ENCODE measurements at places on chromosomes 7 and 10.
A peak's percentile ranks its signal among the peaks of the same experiment; 100 is the strongest.

DNA sequence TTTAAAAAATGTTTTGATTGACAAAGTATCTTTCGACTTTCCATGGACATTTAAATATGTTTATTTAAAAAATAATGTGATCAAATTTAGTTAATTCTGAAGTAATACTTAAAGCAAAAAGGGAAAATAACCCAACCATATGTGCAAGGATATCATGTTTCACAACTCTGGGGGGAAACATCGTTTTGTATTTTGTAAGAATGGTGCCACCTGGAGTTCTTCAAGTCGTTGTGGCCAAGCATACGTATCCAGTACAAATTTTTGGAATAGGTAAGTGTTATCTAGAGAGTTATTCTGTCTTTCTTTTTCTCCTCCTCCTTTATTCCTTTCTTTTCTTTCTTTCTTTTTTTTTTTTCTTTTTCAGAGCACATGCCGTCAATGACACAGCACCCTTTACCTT lies 176.2 kb upstream of the CSTF2T start:
- DNase-seq, result no peak

GRCh38 chr7:40782836-40783235 lies 648.0 kb downstream of the SUGCT start:
- no peak for DNase-seq

DNA sequence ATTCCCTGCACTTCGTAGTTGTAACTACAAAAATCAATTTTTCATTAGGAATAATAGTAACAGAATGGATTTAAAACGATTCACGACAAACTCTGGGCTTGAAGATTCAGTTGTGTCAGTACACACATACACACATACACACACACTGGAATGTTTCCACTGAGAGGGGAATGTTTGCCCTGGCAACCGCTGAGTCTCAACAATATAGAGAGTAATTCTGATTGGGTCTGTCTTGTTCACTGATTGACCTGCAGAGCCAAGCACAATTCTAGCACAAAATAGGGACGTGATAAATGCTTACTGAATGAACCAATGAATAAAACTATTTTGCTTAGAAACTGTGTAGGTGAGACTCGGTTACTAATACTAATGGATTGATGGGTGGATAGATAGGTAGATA lies 204.4 kb upstream of the CCDC6 start:
- DNase-seq, result no peak

DNA sequence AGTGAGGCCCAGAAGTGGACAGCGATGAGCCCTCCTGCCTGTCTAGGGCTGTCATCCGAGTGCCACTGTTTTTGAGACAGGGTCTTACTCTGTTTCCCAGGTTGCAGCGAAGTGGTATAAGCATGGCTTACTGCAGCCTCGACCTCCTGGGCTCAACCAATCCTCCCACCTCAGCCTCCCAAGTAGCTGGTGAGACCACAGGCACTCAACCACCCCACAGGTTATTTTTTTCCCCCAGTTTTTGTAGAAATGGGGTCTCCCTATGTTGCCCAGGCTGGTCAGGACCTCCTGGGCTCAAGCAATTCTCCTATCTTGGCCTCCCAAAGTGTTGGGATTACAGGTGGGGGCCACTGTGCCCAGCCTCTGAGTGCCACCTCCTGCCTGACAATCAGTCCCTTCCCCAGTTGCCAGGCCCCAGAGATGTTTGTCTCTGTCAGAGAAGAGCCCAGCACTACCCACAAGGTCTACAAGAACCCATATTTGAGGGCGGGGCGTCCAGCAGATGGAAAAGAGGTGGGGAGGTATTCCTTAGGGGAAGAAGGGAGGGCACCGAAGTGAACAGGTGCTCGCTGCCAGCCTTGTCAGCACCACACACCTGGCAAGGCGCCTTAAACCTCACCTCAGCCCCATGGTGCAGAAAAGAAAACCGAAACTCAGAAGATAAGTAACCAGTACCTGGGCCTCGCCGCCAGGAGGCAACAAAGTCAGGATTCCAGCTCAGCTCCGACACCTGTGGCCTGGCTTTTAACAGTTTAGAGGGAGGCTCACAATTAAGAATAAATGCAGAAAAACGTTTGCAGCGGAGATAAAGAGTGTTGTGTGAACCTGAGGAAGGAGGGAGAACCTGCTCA lies 77.4 kb upstream of the ANLN start:
- DNase-seq, result peak; percentile 53

DNA sequence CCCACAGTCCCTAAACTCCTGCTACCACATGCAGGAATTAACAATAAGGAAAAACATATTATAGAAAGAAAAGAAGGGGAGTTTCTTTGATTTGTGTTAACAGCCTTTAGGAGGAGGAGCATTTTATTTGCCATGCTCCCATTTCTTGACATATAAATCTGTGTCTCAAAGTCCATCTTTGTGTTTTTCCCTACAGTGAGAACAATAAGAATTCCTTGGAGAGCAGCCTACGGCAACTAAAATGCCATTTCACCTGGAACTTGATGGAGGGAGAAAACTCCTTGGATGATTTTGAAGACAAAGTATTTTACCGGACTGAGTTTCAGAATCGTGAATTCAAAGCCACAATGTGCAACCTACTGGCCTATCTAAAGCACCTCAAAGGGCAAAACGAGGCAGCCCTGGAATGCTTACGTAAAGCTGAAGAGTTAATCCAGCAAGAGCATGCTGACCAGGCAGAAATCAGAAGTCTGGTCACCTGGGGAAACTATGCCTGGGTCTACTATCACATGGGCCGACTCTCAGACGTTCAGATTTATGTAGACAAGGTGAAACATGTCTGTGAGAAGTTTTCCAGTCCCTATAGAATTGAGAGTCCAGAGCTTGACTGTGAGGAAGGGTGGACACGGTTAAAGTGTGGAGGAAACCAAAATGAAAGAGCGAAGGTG lies 4.1 kb downstream of the IFIT2 start:
- DNase-seq, result no peak

- DNase-seq, result peak; percentile 26
Measured at GRCh38 chr10:118732245-118733165, 22.3 kb downstream of the CACUL1 start.

DNA sequence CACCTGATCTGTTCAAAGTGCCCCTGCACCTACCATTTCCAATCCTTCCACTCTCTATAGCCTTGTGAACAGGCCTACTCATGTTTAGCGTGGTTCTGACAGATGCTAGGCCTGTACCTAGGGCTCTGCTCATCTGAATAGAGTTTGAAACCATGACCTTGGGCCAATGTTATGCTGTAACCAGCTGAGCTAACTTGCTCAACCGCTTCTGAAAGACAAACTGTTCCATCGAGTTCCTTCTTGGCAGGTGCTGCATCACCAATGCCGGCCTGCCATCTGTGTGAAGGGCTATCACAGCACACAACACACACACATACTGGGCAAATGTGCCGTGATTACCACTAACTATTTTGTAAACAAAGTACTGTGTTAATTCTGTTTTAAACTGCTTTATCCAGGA lies 419.0 kb upstream of the GALNT17 start:
- no peak for DNase-seq

DNA sequence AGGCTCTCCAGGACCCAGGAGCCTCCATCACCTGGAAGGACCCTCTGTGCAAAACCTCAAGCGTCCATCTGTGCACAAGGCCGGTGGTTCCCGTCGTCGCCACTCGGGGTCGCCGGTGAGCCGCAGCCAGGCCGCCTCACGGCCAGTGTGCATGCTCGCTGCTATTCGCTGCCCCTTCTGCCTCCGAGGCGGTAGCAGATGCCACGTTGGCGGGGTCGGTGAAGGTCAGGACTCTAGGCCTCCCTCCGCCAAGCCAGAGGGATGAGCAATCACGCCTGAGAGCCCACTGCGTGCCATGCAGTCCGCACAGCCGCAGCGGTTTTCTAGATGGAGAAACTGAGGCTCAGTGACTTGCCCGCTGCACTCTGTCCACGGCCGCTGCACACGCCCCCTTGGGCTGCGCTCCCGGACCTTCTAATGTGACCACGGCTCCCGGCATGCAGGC lies 5.7 kb downstream of the UPK3B start:
- DNase-seq, result peak; percentile 1

GRCh38 chr7:96499532-96499931 lies 177.6 kb upstream of the SLC25A13 start:
- DNase-seq, result no peak

GRCh38 chr10:124455441-124455840 lies 5.6 kb upstream of the NKX1-2 start:
- DNase-seq, result no peak

- DNase-seq, result no peak
Measured at GRCh38 chr7:146565872-146566271, 449.3 kb downstream of the CNTNAP2 start.
